Activated T-helper 1 cell treated with anti-CD3 and anti-CD28 coated beads, Interleukin-12 subunit alpha, Interleukin-12 subunit beta, Interleukin-2, Interleukin-4 antibody, amounts not matched to agents 30 ng/mL and 10 ng/mL and 1 ng/mL, durations not matched to agents 14 hours and 24 hours and 36 hours (primary cell): ENCODE measurements at places on chromosomes 12 and 14. TPM values are rescaled to one million over a fixed set of nuclear protein-coding genes. Genes with fewer than 3 reads are reported as not detected.

GRCh38 chr14:20489093-20489994, 16.0 kb upstream of the RNASE10 start:
- peaks cover 54% of the 10 kb centered on the region for H3K4me1 ChIP-seq
- DNase-seq: no peak
- H3K27me3 ChIP-seq: no peaks in the 10 kb centered on the region
- H3K27ac ChIP-seq: peak overlapping the region; percentile 54

DNA sequence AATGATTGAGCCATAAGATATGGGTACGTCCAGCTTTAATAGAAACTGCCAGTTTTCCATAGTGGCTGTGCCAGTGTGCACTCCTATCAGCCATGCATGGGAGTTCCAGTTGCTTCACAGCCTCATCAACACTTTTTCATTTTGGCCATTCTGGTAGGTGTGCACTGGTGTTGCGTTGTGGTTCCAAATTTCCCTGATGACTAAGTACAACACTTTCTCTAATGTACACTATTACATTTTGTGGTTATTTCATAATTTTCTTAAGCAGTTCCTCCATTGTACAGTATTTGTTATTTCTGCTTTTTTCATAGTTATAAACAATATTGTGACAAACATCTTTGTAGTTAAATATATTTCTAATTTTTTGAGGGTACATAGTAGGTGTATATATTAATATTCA, 21.5 kb upstream of the OAS1 start:
- no peaks in the 10 kb centered on the region for H3K36me3 ChIP-seq
- H3K4me3 ChIP-seq: no peak overlapping the region
- peaks cover 31% of the 10 kb centered on the region for H3K27me3 ChIP-seq
- no peak overlapping the region for H3K27ac ChIP-seq
- H3K4me1 ChIP-seq: no peaks in the 10 kb centered on the region

Gene SRRM4
- total RNA-seq: not detected in 2 replicates

GRCh38 chr12:68199127-68199526, 26.5 kb downstream of the IL26 start:
- no peak for DNase-seq
- H3K27ac ChIP-seq: peak overlapping the region; percentile 98
- no peaks in the 10 kb centered on the region for H3K27me3 ChIP-seq
- H3K4me3 ChIP-seq: peak overlapping the region; percentile 78

DNA sequence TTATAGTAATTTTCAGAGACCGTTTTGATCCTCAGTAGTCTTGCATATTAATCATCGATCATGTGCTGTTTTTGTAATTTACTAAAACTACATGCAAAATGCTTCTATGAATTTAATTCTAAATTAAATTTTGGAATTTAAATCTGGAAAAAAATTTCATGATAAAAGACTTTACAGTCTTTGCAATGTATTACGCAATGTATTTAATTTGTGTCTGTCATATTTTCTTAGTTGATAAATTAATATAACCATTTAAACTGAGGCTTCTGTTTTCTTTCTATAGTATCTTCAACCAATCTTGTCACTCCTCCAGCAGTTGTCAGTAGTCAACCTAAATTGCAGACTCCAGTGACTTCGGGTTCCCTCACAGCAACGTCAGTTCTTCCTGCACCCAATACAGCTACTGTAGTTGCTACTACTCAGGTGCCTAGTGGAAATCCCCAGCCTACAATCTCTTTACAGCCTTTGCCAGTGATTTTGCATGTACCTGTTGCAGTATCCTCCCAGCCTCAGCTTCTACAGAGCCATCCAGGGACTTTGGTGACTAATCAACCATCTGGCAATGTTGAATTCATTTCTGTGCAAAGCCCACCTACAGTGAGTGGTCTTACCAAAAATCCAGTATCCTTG, 94.8 kb downstream of the ATF7IP start:
- H3K27ac ChIP-seq: no peak overlapping the region
- peaks cover 32% of the 10 kb centered on the region for H3K4me1 ChIP-seq
- H3K36me3 ChIP-seq: peaks cover 33% of the 10 kb centered on the region

Gene BEGAIN
- 2.5 and 2.8 TPM in 2 replicates for total RNA-seq

GRCh38 chr12:132788375-132789098, 26.9 kb upstream of the ANKLE2 start:
- H3K27me3 ChIP-seq: no peaks in the 10 kb centered on the region
- peaks cover 52% of the 10 kb centered on the region for H3K36me3 ChIP-seq
- no peak overlapping the region for H3K4me3 ChIP-seq
- no peak for DNase-seq
- H3K4me1 ChIP-seq: no peaks in the 10 kb centered on the region

DNA sequence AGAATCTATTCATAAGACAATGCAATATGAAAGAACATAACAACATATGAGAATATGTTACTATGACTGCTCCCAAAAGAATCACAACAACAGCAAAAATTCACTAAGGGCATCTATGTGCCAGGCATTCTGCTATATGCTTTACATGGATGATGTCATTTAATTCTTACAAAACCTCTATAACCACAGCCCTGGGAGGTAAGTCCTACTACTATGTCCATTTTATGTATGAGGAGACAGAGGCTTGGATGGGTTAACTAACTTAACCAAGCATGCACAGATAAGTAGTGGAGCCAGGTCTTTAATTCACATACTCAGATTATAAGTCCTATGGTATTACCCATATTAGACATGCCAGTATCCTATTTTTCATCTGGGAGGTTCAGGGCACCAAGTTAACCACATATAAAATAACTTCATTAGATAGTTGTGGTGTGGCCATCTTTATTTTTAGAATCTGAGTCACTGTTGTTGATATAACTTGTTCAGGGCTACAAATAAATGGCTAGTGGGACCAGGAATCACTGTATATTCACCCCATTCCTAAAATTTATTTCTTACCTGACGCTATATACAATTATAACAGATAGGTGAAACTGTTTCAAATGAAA, 33.2 kb upstream of the RAD51AP1 start:
- H3K36me3 ChIP-seq: peaks cover 25% of the 10 kb centered on the region
- H3K4me3 ChIP-seq: no peak overlapping the region
- no peaks in the 10 kb centered on the region for H3K27me3 ChIP-seq
- peak overlapping the region; percentile 8 for H3K27ac ChIP-seq
- H3K4me1 ChIP-seq: peaks cover 36% of the 10 kb centered on the region

GRCh38 chr14:68403191-68404145, 389.4 kb downstream of the ZFP36L1 start:
- H3K36me3 ChIP-seq: no peaks in the 10 kb centered on the region
- H3K4me3 ChIP-seq: no peak overlapping the region
- H3K27ac ChIP-seq: no peak overlapping the region

- DNase-seq: no peak
- H3K36me3 ChIP-seq: no peaks in the 10 kb centered on the region
- no peaks in the 10 kb centered on the region for H3K4me1 ChIP-seq
Observed at GRCh38 chr12:15632708-15633107, 156.5 kb downstream of the EPS8 start.

Gene PTPRB
- not detected in 2 replicates for total RNA-seq

Gene PTGDR
- not detected in 2 replicates for total RNA-seq

- no peak overlapping the region for H3K4me3 ChIP-seq
- no peaks in the 10 kb centered on the region for H3K36me3 ChIP-seq
- DNase-seq: no peak
- peaks cover 4% of the 10 kb centered on the region for H3K4me1 ChIP-seq
- H3K27ac ChIP-seq: no peak overlapping the region
Observed at GRCh38 chr12:25269701-25270100, 19.0 kb upstream of the KRAS start.

DNA sequence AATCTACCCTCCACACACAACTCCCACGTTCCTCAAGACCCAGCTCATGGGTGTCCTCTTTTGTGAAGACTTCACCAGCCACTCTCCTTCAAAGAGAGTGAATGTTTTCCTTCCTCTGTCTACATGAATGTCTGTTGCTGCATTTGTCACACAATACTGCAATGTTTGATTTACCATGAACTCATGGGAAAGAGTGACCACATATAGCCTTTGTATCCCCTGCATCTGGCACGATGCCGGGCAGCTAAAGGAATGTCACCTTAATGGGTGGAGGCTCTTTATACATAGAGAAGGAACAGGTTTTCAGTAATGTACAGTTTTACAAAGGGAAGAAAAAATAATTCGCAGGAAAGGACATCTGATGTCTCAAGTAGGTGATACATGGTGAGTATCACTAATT, 12.1 kb upstream of the BCDIN3D start:
- no peaks in the 10 kb centered on the region for H3K36me3 ChIP-seq
- H3K4me3 ChIP-seq: no peak overlapping the region
- peaks cover 14% of the 10 kb centered on the region for H3K27me3 ChIP-seq
- no peak for DNase-seq
- H3K4me1 ChIP-seq: peaks cover 6% of the 10 kb centered on the region
- H3K27ac ChIP-seq: no peak overlapping the region

- H3K27me3 ChIP-seq: peaks cover 29% of the 10 kb centered on the region
- H3K36me3 ChIP-seq: peaks cover 2% of the 10 kb centered on the region
- H3K4me1 ChIP-seq: peaks cover 13% of the 10 kb centered on the region
- no peak for DNase-seq
Observed at GRCh38 chr12:32400866-32401265, 1.5 kb downstream of the FGD4 start.

- no peak overlapping the region for H3K4me3 ChIP-seq
- peaks cover 8% of the 10 kb centered on the region for H3K27me3 ChIP-seq
- DNase-seq: no peak
- H3K36me3 ChIP-seq: no peaks in the 10 kb centered on the region
Observed at GRCh38 chr14:73594491-73594890, 2.8 kb downstream of the ACOT4 start.

DNA sequence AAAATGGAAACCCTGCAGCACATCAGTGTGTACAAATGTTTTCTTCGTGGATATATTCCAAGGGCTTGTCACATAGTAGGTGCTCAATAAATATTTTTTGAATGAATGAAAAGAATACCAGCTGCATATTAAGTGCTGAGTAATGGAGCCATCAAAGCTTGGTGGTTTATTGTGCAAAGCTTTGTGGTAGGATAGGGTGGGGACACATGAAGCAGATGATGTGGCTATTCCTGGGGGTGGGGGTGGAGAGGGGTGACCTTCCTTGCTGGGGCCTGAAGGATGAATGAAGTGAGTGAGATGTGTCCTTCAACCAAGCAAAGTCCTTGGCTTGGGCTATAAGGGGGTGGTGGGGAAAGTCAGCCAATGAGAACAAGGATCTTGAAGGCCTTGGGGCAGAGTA, 4.3 kb upstream of the KRT81 start:
- no peak overlapping the region for H3K27ac ChIP-seq
- H3K4me3 ChIP-seq: no peak overlapping the region
- H3K4me1 ChIP-seq: no peaks in the 10 kb centered on the region
- H3K27me3 ChIP-seq: peaks cover 50% of the 10 kb centered on the region

DNA sequence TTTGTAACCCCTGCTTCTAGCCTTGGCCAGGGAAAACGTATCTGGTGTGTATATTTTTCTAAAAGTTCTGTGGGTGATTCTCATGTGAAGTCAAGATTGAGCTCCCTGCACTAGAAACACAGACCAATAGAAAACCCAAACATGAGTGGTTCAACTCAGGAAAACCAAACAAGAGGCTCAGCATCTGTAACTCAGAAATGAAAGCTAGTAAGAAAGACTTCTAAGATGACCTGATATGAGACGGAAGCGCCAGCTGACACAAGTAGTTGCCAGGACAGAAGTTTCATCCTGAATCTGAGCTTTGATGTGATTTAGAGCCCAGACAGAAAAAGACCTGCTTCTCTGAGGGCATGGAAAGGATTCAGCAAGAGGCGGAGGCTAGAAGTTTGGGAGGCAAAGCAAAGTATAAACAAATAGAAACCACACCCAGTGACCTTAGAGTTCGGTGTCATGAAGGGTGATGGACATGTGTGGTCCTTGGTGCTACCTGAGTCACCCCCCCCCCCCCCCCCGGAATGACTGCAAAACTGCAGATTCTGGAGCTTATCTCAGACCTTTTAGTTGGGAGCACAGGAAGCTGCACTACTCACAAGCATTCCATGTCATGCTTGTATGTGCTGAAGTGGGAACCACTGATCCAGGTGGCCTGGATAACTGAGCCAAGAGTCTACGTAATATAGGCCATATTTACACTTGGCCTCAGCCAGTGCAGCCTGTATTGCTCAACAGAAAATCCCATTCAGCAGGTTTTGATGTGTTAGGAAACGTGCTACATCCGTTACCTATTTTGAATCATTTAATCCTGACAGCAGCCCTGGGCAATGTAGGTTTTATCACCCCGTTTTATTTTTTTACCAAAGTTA, 191.3 kb downstream of the ANO6 start:
- no peak overlapping the region for H3K27ac ChIP-seq
- H3K36me3 ChIP-seq: peaks cover 31% of the 10 kb centered on the region
- H3K4me1 ChIP-seq: peaks cover 7% of the 10 kb centered on the region
- no peak overlapping the region for H3K4me3 ChIP-seq
- no peak for DNase-seq

Gene CMA1
- total RNA-seq: not detected in 2 replicates

DNA sequence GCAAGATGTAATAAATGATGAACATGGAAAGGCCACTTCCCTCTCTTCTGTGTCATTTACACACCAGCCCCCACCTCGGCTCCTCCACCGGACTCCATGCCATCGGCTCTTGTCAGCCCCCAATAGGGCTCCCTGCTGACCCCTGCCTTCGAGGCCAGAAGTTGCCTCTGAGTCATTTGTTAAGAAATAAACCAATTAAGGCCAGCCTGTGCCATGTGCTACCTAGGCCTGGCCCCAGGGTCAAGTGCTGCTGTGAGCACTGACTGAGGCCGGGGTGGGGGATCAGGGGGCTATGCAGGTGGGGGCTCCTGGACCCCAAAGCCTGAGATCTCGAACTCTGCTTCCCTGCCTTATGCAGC, 53.2 kb downstream of the TESC start:
- no peaks in the 10 kb centered on the region for H3K36me3 ChIP-seq
- DNase-seq: no peak
- H3K4me1 ChIP-seq: no peaks in the 10 kb centered on the region
- no peak overlapping the region for H3K4me3 ChIP-seq
- no peaks in the 10 kb centered on the region for H3K27me3 ChIP-seq

DNA sequence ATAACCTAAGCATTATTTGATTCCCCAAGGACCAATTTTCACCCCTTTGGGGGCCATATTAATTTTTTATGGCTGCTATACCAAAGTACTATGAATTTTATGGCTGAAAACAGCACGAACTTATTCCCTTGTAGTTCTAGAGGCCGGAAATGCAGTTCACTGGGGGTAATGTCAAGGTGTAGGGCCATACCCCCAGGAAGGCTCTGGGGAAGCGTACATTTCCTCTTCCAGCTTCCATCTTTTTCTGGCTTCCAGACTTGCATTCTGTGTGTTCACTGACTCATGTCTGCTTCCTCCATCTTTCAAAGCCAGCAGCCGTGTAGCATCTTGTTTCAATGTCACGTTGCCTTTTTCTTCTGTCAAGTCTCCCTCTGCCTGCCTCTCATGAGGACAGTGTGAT, 133.5 kb downstream of the BICD1 start:
- no peak for DNase-seq
- H3K4me3 ChIP-seq: no peak overlapping the region
- no peaks in the 10 kb centered on the region for H3K27me3 ChIP-seq
- H3K27ac ChIP-seq: no peak overlapping the region
- H3K36me3 ChIP-seq: no peaks in the 10 kb centered on the region
